ENCODE measurements at places on chromosomes 7 and 10.

- DNase-seq: no peak
These were observed 92.3 kb downstream of the HIF1AN start for GRCh38 chr10:100628061-100628460.

DNA sequence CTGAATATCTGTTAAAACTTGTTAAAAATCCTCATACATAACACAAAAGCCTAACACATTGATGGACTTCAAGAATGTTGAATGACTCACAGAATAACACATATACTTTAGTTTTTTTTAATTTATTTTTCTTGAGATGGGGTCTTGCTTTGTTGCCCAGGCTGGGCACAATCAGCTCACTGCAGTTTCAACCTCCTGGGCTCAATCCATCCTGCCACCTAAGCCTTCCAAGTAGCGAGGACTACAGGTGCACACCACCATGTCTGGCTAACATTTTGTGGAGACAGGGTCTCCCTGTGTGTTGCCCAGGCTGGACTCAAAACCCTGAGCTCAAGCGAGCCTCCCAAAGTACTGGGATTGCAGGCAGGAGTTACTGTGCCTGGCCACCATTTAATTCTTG lies 28.1 kb downstream of the SUV39H2 start:
- no peak for DNase-seq

- no peak for DNase-seq
These were observed 28.0 kb downstream of the IKZF1 start for GRCh38 chr7:50332241-50333165.

DNA sequence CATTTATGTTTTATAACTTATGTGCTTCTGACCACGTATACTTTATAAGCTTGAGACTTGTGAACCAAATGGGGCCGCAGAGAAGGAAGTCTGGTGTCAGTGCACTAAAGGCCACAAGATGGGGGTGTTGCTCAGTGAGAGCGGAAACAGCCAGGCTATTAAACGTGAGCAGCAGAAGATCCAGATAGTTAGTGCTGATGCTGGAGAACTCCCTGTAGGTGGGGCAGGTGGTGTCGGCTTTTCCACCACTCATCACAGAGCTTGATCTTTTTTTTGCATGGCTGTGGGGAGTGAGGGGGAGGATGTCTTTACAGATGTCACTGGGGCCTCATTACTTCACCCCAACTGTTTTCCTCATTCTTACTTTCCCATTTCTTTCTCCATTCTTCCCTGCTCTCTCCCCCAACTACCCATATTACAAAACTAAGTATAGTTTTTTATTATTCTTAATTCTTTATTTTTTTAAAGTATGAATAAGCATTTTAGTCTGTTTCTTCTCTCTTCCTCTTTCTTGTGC lies 34.7 kb downstream of the ACADSB start:
- peak; percentile 49 for DNase-seq

DNA sequence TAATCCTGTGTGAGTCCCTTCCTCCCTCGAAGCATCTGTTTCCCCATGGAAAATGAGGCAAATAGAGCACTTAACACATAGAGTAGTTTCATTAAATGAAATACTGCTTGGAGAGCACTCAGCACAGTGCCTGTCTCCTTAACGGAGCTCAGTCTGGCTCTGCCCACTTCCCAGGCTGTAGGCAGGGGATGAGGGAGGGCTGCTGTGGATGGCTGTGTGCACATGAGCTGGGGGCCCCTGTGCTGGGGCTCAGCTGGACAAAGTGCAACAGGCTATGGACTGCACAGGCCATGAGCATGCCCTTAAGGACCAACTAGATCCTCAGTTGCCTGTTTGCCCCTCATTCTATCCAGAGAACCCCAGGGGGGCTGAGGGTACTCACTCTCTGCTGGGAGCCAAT lies 14.5 kb downstream of the ZCCHC24 start:
- no peak for DNase-seq

GRCh38 chr10:2861632-2862210 lies 205.6 kb upstream of the PFKP start:
- DNase-seq: no peak

GRCh38 chr10:128734734-128735133 lies 608.5 kb upstream of the MKI67 start:
- DNase-seq: no peak

- DNase-seq: no peak
These were observed 16.2 kb downstream of the DUSP5 start for GRCh38 chr10:110513949-110514348.

GRCh38 chr7:90067171-90067570 lies 87.1 kb upstream of the STEAP1 start:
- DNase-seq: no peak

Data from RCC 7860 (cell line).